ENCODE measurements at places on chromosomes 5 and 9. TPM values are rescaled to one million over a fixed set of nuclear protein-coding genes. Genes with fewer than 3 reads are reported as not detected.

DNA sequence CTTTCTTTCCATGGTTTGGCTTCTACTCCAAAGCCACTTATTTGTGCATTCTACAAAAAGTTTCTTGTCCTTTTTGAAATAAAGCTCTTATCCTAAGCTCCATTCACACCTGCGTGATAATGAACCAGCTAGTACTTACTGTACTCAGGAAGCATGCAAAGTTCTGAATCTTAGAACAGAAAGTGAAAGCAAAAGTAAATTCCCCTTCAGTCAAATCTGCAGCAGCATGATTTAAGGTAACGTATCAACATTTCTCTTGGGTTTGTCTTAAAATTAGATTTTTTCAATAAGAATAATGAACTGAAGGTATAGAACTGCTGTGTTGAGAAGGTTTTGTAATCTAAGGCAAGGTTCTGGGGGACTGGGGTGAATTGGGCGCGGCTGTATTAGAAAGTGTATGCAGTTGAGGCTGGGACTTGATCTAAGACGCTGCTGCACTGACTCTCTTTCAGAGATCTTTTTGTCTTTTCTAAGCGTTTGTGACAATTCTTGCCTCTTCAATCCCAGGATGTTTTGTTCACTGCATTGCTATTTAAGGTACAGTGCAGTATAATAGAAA lies at the start of gene ERAP2:
TSS of gene ERAP2 (plus strand) at position 209 of the 559 bp plus-strand sequence. CDS start 3,186 bp downstream, outside the sequence.
- H3K4me3 ChIP-seq, result no peak within 1 kb of the TSS
- no peaks in the 10 kb centered on the region for H3K36me3 ChIP-seq
- no peak within 1 kb of the TSS for H3K27ac ChIP-seq
- peaks cover 28% of the 10 kb centered on the region for H3K4me1 ChIP-seq

DNA sequence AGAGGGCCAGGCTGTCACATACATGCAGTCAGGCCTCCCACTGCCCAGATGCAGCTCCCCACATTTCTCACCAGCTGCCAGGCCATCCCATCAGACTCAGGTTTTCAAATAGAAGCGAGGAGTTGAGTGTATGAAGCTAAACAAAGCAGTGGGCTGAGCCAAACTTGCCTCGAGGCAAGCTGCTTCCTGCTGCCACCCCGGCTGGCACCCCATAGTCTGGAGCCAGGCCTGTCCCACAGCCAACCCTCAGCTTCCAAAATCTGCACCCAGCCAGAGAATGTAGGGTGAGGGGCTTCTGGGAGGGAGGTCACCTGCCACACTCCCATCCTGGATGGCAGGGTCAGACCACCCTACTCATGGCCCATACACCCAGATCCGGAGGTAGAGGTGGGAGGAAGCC lies 22.3 kb upstream of the ALDH1B1 start:
- no peaks in the 10 kb centered on the region for H3K36me3 ChIP-seq
- no peak overlapping the region for H3K4me3 ChIP-seq
- H3K27me3 ChIP-seq, result peaks cover 4% of the 10 kb centered on the region
- no peak for DNase-seq
- H3K4me1 ChIP-seq, result no peaks in the 10 kb centered on the region

DNA sequence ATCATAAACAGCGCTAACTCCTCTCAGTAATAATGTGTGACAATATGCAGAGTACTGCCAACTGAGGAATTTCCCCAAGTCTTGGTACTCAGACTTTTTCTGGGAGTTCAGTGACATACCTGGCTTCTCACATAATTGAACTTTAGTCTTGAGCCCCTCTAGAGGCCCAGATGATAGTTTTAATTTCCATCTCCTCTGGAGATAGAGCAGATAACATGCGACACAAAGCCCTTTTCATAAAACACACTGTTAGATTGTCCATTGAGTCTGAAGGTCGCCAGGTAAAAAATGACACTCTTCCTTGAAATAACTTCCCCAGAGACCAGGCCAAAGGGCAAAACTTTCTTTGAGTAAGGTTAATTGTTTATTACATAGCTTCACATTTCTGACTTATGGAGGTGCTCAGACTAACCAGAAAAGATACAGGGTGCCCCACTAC lies 476.0 kb downstream of the RASEF start:
- H3K4me1 ChIP-seq, result no peaks in the 10 kb centered on the region
- DNase-seq, result no peak
- H3K4me3 ChIP-seq, result no peak overlapping the region
- H3K36me3 ChIP-seq, result no peaks in the 10 kb centered on the region
- no peak overlapping the region for H3K27ac ChIP-seq

- peaks cover 6% of the 10 kb centered on the region for H3K4me1 ChIP-seq
- H3K27ac ChIP-seq, result no peak overlapping the region
- DNase-seq, result no peak
- no peak overlapping the region for H3K4me3 ChIP-seq
These were observed 44.7 kb upstream of the GABRP start for GRCh38 chr5:170738840-170739239.

GRCh38 chr5:159947708-159948358 lies 31.6 kb downstream of the ADRA1B start:
- H3K27me3 ChIP-seq, result no peaks in the 10 kb centered on the region
- no peak overlapping the region for H3K27ac ChIP-seq
- H3K4me3 ChIP-seq, result no peak overlapping the region
- no peak for DNase-seq
- H3K36me3 ChIP-seq, result no peaks in the 10 kb centered on the region

DNA sequence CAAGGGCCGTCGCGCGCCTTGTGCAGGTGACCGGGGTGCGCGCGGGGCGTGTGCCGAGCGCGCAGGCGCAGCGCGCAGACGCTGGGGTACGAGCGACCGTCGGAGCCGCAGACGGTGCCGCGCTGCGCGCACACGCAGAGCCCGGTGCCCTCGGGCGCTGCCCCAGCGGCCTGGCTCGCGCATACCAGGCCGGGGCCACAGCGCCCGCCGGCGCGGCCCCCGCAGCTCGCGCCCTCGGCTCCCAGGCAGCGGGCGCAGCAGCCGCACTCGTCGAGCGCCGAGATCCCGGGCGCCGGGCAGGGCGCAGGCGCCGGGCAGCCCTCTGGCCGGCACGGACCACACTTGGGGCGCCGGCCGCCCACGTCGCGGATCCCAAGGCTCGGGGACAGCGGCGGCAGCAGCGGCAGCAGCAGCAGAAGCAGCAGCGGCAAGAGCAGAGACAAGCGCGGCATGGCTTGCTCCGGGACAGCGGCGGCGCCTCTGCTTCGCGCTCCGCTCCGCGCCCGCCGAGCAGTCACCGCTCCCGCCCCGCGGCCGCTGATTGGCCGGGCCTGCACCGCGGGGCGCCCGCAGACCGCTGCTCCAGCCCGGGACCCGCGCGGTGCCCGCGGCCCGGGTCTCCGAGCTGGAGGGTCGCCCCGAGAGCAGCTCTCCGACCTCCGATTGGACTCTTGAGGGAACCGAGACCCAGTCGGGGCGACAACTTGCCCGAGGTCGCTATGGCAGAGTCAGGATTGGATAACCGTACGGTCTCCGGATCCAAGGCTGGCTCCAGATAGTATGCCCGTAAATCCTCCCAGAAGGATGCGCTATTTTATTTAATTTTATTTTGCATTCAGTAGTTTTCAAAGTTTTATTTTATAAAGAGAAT lies at the start of gene IGFBPL1:
TSS of gene IGFBPL1 (minus strand) at position 482 of the 871 bp plus-strand sequence. CDS start at position 452, 30 bp downstream.
- H3K27me3 ChIP-seq, result peaks cover 7% of the 10 kb centered on the region
- DNase-seq, result peak; percentile 51
- H3K4me3 ChIP-seq, result peak within 1 kb of the TSS; percentile 67
- H3K27ac ChIP-seq, result no peak within 1 kb of the TSS
- H3K36me3 ChIP-seq, result no peaks in the 10 kb centered on the region

DNA sequence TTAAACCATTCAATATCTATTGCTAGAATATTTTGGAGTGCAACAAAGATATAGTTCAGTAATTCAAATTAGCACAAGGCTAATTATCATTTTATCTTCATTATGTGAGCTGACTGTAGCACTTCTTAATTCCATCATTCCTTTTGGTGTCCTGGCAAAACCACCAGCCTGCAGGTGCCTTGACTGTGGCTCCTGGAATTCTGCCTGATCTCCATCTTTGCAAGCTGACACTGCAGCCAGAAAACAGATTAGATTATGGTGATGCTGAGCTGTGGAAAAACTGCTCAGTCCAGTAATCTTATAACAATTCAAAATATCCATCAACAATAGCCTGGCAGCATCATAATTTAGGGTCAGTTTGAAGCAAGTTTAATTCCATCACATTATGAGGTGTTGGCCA lies 919.5 kb downstream of the DTWD2 start:
- no peak for DNase-seq
- no peaks in the 10 kb centered on the region for H3K4me1 ChIP-seq
- no peaks in the 10 kb centered on the region for H3K36me3 ChIP-seq
- H3K27me3 ChIP-seq, result no peaks in the 10 kb centered on the region
- H3K27ac ChIP-seq, result no peak overlapping the region

DNA sequence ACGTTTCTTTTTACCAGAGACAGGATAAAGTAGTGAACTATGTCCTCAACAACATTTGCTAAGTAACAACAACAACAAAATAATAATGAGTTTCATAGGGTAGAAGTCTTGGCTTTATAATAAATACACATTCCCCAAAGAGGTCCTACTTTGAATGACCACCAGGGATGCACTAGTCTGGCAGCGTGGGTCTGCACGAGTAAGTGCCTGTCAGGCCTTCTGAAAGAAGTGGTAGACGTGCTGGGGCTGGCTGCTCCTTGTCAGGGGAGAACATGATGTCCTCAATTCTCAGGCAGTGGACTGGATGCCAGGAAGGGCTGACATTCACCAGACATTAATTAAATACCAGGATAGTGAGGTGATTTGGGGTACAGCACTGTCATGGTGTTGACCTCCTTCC lies 331.1 kb downstream of the TMEM38B start:
- H3K27ac ChIP-seq, result no peak overlapping the region
- no peaks in the 10 kb centered on the region for H3K36me3 ChIP-seq
- no peaks in the 10 kb centered on the region for H3K4me1 ChIP-seq

DNA sequence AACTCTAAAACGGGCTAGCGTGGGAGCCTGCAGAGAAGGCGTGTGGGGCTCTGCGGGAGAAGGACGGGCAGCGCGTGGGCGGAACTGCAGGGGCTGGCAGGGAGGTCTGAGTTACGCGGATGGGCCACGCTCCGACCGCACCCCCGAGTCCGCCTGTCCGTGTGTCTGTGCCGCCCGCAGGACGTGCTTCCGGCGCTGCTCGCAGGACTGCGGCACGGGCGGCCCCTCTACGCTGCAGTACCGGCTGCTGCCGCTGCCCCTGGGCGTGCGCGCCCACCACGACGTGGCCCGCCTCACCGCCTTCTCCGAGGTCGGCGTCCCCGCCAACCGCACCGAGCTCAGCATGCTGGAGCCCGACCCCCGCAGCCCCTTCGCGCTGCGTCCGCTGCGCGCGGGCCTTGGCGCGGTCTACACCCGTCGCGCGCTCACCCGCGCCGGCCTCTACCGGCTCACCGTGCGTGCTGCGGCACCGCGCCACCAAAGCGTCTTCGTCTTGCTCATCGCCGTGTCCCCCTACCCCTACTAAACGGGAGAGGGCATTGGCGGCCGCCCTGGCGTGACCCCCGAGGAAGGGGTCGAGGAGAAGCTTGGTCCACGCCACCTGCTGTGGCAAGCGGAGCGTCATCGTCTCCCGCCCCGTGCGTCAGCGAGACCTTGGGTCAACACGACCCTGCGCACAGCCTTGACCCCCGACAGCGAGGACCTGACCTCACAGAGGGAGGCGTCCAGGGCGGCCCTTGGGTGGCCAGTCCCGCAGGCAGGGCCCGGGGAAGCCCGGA lies 11.4 kb upstream of the ASS1 start:
- DNase-seq, result peak; percentile 75
- H3K36me3 ChIP-seq, result peaks cover 4% of the 10 kb centered on the region
- H3K4me1 ChIP-seq, result no peaks in the 10 kb centered on the region
- H3K4me3 ChIP-seq, result no peak overlapping the region
- H3K27ac ChIP-seq, result no peak overlapping the region
- H3K27me3 ChIP-seq, result peaks cover 11% of the 10 kb centered on the region

GRCh38 chr5:36264202-36264760 lies 22.6 kb upstream of the NADK2 start:
- no peaks in the 10 kb centered on the region for H3K4me1 ChIP-seq
- no peaks in the 10 kb centered on the region for H3K27me3 ChIP-seq
- no peak for DNase-seq
- no peak overlapping the region for H3K4me3 ChIP-seq
- H3K27ac ChIP-seq, result no peak overlapping the region

- no peak for DNase-seq
- H3K4me1 ChIP-seq, result no peaks in the 10 kb centered on the region
- H3K36me3 ChIP-seq, result no peaks in the 10 kb centered on the region
These were observed 139.3 kb upstream of the PLCXD3 start for GRCh38 chr5:41649659-41650058.

- peaks cover 9% of the 10 kb centered on the region for H3K27me3 ChIP-seq
- no peak overlapping the region for H3K4me3 ChIP-seq
- peak overlapping the region; percentile 49 for H3K27ac ChIP-seq
- H3K4me1 ChIP-seq, result peaks cover 38% of the 10 kb centered on the region
These were observed 2.2 kb downstream of the DCP2 start for GRCh38 chr5:112978836-112979235.

GRCh38 chr5:79416499-79416898 lies 97.4 kb downstream of the HOMER1 start:
- no peak for DNase-seq
- peaks cover 5% of the 10 kb centered on the region for H3K27me3 ChIP-seq
- H3K27ac ChIP-seq, result no peak overlapping the region
- peaks cover 2% of the 10 kb centered on the region for H3K4me1 ChIP-seq

- no peak for DNase-seq
- H3K4me1 ChIP-seq, result peaks cover 1% of the 10 kb centered on the region
- no peak overlapping the region for H3K4me3 ChIP-seq
- no peaks in the 10 kb centered on the region for H3K36me3 ChIP-seq
These were observed 546.4 kb downstream of the EFNA5 start for GRCh38 chr5:107124376-107124775.

DNA sequence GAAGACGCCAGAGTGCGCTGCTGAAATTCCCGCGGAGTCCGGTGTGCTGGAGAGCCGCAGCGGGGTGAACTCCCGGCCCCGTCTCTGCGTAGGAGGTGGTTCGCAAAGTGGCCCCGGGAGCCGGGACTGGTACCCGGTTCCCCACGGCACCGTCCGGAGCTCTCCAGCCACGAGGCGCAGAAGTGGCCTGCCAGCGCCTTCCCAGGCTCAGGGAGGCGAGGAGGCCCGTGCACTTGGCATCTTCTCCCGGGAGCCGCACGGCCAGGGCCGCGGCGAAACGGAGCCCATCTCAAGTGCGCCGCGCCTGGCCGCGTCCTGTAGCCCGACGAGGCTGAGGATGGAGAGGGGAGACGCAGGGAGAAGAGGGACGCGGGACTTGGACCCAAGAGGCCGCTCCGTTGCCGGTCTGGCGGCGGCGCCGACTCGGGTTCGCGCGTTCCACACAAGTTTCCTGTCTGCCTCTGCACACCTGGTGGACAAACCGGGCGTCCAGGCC lies 1.1 kb upstream of the IRX1 start:
- peak; percentile 33 for DNase-seq
- H3K36me3 ChIP-seq, result peaks cover 3% of the 10 kb centered on the region
- H3K4me1 ChIP-seq, result peaks cover 10% of the 10 kb centered on the region

DNA sequence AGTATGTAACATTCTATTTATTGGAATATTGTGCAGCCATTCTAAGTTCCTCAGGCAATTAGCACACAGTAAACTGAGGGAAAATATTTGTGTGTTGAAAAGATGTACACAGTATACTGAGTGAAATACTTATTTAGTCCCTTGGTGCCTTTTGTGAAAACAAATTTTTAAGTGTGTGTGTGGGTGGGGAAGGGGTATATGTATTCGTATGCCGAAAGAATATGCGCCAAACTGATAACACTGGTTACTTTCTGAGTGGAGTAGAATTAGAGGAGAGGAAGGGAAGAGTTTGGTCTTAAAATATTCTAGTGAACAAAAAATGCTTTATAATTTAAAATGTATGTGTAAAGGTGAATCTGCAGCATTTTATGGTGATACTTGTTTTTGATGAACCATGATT lies 3.1 kb downstream of the DCP2 start:
- peak overlapping the region; percentile 66 for H3K27ac ChIP-seq
- H3K4me3 ChIP-seq, result peak overlapping the region; percentile 80
- peaks cover 10% of the 10 kb centered on the region for H3K27me3 ChIP-seq
- no peaks in the 10 kb centered on the region for H3K36me3 ChIP-seq
- peaks cover 44% of the 10 kb centered on the region for H3K4me1 ChIP-seq

PCDH1 gene
- 140 TPM for total RNA-seq

MAP1B gene
- 251 TPM for total RNA-seq

CCL28 gene
- total RNA-seq, result 0.46 TPM

SPATA9 gene
- 0.33 TPM for total RNA-seq

SPATA31A3 gene
- not detected for total RNA-seq

PRKACG gene
- not detected for total RNA-seq

ARL14EPL gene
- total RNA-seq, result not detected
